ENCODE measurements at places on chromosomes 5 and 9.

DNA sequence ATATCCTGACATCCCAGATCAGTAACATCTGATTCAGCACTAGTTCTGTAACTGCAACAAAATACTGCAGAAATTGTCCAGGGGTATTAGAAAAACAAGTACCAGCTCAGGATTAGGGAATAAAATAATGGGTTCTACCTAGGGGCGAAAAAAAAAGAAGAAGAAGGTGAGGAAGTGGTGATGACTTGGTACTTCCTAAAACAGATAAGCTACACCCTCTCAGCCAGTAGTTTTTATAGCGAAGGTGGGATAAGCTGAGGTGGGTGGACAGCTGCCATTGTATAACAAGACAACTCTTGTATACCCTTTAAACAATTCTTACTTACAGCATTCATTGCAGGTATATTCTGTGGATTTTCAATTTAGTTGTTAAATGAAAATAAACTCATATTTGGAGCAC lies 19.1 kb downstream of the RAPGEF6 start:
- DNase-seq = no peak

DNA sequence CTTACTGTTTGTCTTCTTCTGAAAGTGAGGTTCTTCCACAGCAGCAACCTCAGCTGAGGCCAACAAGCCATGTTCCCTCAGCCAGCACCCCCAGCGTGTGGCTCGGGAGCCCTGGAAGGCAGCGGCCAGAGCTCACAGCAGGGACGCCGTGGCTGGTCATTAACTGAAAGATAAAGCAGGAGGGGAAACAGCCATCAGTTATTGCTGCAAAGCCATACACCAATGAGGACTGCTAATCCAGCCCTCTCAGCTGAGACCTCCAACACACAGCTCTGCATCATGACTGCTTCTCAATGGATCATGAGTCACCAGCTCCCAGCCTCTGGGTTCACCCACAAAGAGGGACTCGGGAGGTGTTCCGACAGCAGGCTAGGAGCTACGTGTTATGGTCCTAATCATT lies 24.3 kb downstream of the ABCA1 start:
- no peak for DNase-seq

DNA sequence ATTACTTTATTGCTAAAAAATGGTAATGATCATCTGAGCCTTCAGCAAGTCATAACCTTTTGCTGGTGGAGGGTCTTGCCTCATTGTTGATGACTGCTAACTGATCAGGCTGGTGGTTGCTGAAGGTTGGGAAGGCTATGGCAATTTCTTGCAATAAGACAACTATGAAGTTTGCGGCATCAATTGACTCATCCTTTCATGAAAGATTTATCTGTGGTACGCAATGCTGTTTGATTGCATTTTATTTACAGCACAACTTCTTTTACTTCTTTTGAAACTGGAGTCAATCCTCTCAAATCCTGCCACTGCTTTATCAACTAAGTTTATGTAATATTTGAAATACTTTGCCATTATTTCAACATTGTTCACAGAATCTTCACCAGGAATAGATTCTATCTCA lies 58.3 kb upstream of the ACO1 start:
- DNase-seq = no peak

DNA sequence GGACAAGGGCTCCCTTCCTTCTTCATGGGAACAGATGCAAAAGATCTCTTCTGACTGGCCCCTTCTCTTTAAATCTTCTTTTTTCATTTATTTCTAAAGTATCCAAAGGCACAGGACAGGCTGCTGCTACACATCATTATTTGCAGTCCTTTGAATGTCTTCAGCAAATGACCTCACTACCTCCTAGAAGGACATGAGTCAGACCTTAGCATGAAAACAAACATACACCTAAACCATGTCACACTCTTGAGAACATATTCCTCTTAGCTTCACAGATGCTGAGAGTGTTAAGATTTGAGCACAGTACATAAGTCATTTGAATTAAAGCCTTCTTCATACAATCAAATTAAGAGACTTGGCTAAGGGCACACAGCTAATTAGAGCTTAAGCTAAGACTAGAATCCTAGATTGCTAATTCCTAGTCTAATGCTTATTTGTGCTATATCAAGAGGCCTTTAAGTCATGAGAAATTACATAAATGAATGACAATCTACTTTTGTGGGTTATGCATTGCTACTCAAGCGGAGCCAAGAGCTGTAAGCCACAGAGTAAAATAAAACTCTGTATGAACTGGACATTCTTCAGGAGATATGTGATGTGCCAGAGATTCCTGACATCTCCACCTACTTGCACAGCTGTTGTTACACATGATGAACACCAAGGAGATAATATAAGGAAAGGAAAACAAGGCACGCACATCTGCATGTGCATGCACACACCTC lies 109.1 kb upstream of the PTGER4 start:
- DNase-seq = no peak

GRCh38 chr5:150672237-150672883 lies 11.3 kb downstream of the MYOZ3 start:
- DNase-seq = no peak

All from stimulated activated CD8-positive, alpha-beta memory T cell treated with anti-CD3 and anti-CD28 coated beads, Interleukin-7, amount 100 ng/mL, for 1 hour (primary cell).